ENCODE measurements at places on chromosomes 3 and 15. TPM values are rescaled to one million over a fixed set of nuclear protein-coding genes. Genes with fewer than 3 reads are reported as not detected.

ZNF662 gene
- 15.5 TPM for total RNA-seq

AGTR1 gene
- 3.3 TPM for total RNA-seq

RAP2B gene
- total RNA-seq, result 8.3 TPM

PIGX gene
- 32.6 TPM for total RNA-seq

SMCO1 gene
- not detected for total RNA-seq

PLAAT1 gene
- not detected for total RNA-seq

CLDN18 gene
- total RNA-seq, result 0.57 TPM
